Amniotic stem cell (primary cell): ENCODE measurements at places on chromosomes 2 and 18.

DNA sequence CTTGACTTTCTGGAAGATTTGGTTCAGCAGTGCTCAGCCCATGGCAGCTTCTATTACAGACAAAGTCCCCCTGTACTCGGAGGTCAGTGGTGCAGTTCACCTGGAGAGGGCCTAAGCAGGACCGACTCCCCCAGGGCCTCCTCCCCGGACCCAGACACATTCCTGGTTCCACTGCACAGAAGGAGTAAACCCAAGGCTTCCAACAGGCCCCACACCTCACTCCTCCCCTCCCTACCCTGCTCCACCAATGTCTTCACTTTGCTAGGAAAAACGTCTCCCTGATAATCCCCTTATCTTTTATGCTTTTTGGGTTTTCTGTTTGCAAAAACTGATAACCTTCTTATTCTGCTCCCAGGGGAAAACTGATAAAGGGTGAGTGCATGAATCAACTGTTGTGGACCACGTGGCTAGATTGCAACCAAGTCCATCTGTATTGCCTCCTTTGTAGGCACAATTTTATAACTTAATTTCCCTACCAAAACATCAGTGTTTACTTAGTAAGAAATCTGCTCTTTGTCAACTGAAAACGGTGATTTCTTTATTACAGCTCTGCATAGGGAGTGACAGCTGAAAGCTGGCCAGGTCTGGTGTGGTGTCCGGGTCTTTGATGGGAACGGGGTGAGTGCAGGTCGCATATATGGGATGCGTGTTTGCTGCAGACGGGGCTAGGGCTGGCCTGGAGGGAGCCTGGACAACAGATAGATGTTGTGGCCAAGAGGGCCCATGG is 202.5 kb downstream of the GLI2 start:
- no peak for DNase-seq

DNA sequence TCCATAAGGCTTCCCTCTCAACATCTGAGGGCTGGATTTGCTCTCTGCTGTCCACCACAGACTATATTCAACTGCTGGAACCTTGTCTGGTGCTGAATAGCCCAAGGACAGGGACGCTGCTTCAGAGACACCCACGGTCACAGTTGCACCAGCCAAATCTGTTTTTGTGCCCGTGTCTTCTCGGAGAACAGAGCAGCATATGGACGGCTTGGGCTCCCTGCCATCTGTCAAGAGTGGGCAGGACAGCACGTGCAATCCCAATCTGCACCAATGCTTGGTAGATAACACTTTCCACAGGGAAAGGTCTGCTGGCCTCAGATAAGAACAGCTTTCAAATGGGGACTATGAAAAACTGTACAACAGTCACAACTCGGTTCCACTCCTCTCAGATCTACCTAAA is 466.1 kb downstream of the TGIF1 start:
- DNase-seq, result no peak

GRCh38 chr18:75241705-75242104 is 31.1 kb downstream of the TSHZ1 start:
- no peak for DNase-seq

GRCh38 chr2:99827296-99827999 is 314.9 kb downstream of the AFF3 start:
- DNase-seq, result no peak
